NCI-H1930 (cell line): ENCODE measurements at places on chromosomes 1 and 21.

- DNase-seq, result no peak
Observed at GRCh38 chr1:53025769-53026112, 36.3 kb upstream of the PODN start.

- DNase-seq, result no peak
Observed at GRCh38 chr1:170049176-170049800, 25.2 kb downstream of the KIFAP3 start.

DNA sequence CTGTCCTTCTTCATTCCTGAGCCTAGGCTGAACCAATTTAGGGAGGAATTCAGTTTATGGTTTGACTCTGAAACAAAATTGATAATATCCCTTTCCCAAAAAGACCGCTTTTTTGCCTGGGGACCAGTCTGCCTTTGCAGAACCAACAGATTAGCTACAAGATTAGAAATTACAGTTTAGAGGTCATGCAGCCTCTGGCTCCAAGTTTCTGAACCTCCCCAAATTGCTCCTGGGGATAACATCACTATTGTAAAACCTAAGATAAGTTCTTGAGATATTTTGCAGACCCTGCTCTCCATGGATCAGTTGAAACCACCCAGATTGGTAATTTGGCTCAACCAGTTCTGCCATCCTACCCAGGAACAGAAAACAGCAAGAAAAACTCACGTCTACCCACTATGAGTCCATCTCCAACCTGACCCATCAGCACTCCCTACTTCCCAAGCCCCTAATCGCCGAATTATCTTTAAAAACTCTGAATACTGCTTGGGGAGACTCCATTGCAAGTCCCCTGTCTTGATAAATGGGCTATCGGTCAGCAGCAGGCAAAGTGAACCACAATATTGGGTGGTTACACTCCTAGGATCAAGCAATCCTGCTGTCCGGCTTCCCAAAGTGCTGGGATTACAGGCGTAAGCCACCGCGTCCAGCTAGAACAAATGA, 605 bp upstream of the RABGGTB start:
- no peak for DNase-seq

DNA sequence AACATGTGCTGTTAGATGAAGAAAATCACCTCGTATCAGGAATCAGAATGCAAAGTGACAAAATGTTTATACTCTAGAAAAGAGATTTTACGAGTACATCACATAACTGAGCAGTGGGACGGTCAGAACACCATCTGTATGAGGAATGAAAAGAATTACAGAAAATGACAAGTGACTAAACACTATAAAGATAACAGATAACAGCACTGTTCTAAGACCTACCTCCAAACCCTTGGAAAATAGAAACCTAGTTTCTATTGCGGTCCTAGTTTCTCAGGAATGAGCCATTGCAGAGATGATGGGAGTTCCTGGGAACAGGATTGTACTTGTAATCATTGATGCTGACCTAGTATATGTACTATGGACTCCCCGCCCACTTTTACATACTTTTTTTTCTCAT, 839.4 kb upstream of the ADAMTS5 start:
- DNase-seq, result no peak

DNA sequence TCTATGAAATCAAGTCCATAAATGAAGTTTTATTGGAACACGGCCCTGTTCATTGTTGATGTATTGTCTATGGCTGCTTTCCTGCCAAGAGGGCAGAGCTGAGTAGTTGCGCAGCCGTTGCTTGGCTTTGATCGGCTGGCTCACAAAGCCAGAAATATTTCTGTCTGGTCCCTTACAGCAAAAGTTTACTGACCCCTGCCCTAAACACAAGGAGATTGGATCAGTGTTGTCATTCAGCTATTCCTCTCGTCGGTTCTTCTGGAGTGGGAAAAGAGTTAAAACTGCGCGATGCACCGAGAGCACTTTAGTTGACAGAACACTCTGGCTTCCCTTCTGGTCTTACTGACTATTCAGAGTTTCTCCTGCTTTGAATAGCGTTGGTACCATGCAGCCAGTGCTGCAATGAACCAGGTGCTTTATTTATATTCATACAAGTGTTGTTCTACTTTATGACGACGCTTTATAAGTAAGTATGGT, 868 bp downstream of the ZBTB40 start:
- DNase-seq, result no peak

- DNase-seq, result peak; percentile 69
Observed at GRCh38 chr1:214281021-214281719, at the start of gene SMYD2. Gene SMYD2 (plus strand): TSS chr1:214281159. CDS start chr1:214281255, 96 bp downstream.

DNA sequence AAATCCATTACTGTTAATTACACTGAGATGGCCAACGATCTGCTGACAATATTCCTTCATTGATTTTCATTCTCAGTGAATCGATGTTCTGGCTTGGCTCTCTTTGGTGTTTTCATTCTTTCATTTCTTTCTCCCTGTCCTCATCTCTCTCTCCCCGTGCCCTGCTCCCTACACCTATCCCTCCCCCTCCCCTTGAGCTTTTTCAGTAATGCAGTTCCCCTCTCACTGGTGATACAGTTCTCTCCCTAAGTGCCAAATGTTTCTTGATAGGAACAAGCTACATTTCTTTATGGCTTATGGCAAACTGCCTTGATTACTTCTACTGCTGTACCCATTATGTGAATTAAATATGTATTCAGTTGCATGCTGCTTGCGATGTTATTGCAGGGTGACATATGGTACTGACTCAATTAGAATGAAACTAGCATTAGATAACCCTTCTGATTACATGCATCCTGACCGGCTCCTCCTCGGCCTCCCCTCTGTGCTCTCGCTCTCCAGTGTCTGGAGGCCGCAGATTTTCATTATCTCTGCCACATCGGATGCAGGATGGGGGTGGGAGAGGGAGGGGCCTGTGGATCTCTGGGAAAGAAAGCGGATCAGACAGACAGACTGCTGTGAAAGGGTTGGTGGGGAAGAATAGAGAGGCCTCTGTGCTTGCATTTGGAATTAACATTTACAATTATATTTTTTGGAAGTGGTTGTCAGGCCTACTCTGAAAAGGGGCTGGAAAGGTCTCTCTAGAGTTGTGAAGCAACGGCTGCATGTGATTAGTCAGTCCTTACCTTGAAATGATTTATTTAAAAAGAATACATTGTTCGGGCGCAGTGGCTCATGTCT, 130.9 kb downstream of the PBX1 start:
- no peak for DNase-seq

DNA sequence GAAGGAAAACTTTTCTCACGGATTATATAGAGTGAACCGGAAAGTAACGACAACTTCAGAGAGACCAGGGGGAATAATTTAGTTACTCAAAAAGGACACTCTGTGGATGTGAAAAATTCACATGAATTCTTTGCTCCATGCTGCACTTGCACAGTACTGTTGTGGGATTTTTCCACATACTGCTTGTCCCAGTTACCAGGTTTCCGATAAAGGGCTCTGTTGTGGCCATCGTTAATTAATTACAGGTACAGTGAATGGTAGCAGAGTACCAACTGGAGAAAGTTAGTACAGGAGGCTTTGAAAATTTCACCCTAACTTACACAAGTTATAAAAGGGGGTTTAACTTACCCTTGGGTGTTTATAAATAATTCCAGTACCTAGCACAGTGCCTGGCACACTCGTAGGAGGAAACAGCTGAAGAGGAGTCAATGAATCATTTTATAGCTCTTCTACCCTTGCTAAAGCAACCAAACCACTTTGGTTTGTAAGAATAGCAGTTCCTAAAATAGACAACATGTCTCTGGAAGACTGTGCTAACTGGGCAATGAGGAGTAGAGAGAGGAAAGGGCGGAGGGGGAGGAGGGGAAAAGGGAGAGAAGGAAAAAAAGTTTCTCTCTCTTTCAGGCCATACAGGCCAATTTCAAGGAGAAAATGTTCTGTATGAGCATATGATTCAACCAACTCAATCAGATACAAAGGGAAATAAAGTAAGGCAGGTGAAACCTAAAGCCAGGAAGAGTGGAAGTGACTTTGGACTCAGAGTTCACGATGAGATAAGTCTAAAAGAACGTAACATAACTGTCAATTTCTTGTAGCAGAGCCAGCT, 98.3 kb upstream of the MAGI3 start:
- no peak for DNase-seq

- no peak for DNase-seq
Observed at GRCh38 chr1:35882586-35882944, 444 bp upstream of the AGO1 start.

DNA sequence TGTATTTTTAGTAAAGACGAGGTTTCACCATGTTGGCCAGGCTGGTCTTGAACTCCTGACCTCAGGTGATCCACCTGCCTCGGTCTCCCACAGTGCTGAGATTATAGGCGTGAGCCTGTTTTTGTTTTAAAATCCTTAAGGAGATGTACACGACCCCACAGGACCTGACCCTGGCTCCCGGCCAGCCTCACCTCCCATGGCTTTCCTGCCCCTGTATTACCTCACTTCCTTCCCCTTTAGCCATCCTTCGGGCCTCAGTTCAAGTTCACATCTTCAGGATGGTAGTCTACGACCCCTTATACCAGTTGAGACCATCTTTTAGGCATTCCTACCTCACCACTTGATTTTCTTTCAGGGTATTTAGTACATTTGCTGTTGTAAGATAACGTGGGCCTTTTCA, 36.3 kb downstream of the TCP10L start:
- DNase-seq, result no peak

DNA sequence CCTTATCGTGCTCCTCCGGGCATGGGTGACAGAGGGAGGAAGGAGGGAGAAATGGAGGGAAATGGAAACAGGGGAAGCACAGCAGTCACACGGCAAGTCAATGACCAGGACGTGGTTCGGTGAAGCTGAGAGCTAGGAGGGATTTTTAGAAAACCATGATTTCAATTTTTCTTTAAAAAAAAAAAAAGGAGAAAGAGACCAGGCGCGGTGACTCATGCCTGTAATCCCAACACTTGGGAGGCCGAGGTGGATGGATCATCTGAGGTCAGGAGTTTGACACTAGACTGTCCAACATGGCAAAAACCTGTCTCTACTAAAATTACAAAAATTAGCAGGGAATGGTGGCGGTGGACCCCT, 776 bp upstream of the TNFRSF9 start:
- DNase-seq, result no peak

DNA sequence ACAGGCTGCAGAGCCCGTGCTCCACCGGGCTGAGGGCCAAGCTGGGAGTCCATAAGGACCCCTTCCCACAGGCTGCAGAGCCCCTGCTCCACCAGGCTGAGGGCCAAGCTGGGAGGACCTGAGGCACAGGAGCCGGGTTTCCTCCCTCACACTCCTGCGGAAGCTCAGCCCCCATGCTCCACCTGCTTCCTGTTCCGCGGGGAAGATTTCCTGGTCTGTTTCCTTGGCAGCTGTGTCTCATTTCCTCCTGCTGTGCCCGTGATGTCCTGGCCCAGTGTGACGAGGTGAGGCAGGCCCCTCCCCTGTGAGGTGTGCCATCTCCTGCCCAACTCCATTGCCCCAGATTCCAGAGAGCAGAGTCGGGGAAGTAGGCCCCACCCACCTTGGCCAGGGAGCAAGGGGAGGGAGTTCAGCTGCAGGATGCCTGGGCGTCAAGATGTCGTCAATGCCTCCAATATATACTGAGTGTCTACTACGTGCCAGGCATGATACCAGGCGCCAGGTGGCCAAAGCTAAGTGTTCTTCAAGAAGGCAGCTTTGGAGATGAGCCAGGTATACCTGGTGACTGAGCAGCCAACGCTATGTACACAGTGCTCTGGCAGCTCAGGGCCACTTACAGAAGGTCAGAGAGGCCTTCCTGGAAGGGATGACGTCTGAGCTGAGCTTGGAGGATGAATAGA, 58.8 kb downstream of the NAV1 start:
- no peak for DNase-seq
